Activated naive CD4-positive, alpha-beta T cell treated with anti-CD3 and anti-CD28 coated beads, Interleukin-2, amount 10 ng/mL, durations not matched to agents 5 hours and 36 hours (primary cell): ENCODE measurements at places on chromosomes 1 and 21. TPM values are rescaled to one million over a fixed set of nuclear protein-coding genes. Genes with fewer than 3 reads are reported as not detected.

The CA14 gene
- total RNA-seq: not detected

The PRELP gene
- not detected for total RNA-seq

The OSCP1 gene
- total RNA-seq: 0.71 TPM

The HHIPL2 gene
- not detected for total RNA-seq

The LRRC53 gene
- total RNA-seq: not detected

The LRRN2 gene
- total RNA-seq: not detected

The FMO4 gene
- total RNA-seq: 1.3 TPM

The GLIS1 gene
- total RNA-seq: not detected

The MX1 gene
- total RNA-seq: 163 TPM

The FGR gene
- total RNA-seq: 0.24 TPM

The CD160 gene
- 0.10 TPM for total RNA-seq

The ZNF124 gene
- total RNA-seq: 23.8 TPM

The CYP4Z1 gene
- not detected for total RNA-seq

The AGMAT gene
- total RNA-seq: 15.7 TPM

The MNDA gene
- not detected for total RNA-seq
